ENCODE measurements at places on chromosomes 5 and 9. TPM values are rescaled to one million over a fixed set of nuclear protein-coding genes. Genes with fewer than 3 reads are reported as not detected.

DNA sequence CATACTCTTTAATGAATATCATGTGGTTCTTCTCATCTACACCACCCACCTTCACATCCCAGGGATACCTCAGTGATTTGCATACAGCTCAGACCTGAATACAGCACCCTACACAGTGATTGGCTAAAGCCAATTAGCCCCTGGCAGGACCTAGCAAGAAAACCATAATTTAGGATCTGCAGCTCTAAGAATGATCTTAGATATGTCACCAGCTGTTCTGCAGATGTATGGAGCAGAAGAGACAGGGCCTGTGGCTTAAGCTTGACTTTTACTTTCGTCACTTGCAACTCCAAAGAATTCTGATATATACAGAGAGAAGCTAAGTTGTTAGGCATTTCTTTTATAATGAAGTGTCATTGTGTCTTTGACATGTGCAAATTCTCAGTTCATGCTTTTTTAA is 483.2 kb upstream of the C9orf72 start:
- no peak for DNase-seq

GRCh38 chr9:14941501-14942405 is 31.5 kb upstream of the FREM1 start:
- DNase-seq, result no peak

DNA sequence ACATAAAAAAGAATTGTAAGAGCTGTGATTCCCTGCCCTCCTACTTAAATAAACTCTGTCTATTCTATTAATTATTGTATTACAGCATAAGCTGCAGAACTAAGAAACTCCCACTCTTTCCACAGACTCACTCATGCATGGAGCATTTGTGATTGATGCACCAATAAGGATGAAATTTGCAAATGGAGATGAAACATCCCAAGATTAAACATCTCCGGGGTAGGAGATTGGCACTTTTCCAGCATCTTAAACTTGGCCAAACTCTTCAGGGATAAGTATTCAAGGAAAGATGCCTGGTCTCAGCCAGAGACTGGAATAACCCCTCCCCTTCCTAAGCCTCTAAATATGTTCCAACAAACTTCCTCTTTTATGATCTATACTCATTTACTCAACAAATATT is 472.0 kb downstream of the ACTL7B start:
- no peak for DNase-seq

- no peak for DNase-seq
Observed at GRCh38 chr9:19924080-19924479, 135.2 kb upstream of the SLC24A2 start.

GRCh38 chr9:123338710-123339665 is 17.0 kb upstream of the CRB2 start:
- DNase-seq, result no peak

GRCh38 chr9:86460216-86461002 is 106.2 kb upstream of the TUT7 start:
- DNase-seq, result no peak

- no peak for DNase-seq
Observed at GRCh38 chr9:95533996-95534680, 17.4 kb upstream of the PTCH1 start.

GRCh38 chr5:6837519-6838110 is 124.4 kb downstream of the TENT4A start:
- no peak for DNase-seq

GRCh38 chr9:97735070-97735600 is 38.0 kb upstream of the XPA start:
- no peak for DNase-seq

- no peak for DNase-seq
Observed at GRCh38 chr5:121489972-121490371, 361.7 kb upstream of the FTMT start.

- DNase-seq, result peak; percentile 77
Observed at GRCh38 chr5:124748687-124749594, 2.5 kb upstream of the ZNF608 start.

DNA sequence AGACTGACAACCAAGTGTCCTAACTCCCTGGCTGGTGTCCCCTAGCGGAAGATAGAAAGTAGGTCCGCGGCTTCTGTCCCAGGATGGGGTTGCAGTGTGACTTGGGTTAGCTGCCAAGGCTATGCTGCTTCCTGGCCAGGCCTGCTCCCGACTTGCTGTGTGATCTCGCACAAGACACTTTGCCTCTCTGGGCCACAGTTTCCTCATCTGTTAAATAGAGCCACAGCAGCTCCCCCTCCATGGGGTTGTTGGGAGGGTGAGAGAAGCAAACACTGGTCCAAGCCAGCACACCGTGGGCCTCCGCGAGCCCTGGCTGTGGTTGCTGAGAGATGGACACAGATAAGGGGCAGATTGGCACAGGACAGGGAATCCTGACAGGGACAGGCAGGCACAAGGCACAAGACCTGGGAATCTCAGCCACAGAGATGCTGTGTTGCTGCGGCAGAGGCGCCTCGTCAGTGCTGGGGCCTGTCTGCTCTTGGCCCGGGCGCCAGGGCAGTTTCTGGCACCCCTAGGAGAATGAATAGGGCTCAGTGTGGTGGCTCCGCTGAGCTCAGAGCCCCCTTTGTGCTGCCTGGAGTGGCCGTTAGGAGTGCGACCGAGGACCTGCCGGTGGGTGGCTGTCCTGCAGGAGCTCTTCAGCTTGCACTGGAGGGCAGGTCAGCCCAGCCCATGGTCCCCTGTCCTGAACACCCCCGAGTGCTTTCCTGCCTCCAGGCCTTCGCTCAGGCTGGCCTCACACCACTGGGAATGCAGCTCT is 1.8 kb upstream of the SH2D3C start:
- DNase-seq, result no peak

DNA sequence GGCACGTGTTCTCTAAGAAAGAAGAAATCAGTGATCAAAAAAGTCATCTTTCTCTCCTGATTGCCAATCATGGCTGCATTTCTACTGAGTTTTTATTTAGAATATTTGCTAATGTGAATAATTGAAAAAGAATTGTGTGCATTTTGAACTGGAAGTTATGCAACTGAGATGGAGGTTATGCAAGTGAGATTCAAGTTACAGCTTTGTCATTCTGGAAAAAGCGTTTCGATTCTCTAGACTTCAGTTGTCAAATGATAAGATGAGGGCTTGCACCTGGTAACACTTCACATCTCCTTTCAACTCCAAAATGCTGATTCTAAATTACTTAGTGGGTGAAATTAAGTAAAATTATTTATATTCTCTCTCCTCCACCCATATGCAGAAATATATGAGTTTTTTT is 36.4 kb downstream of the C6 start:
- DNase-seq, result no peak

- no peak for DNase-seq
Observed at GRCh38 chr5:53543401-53543800, 17.0 kb upstream of the NDUFS4 start.

- DNase-seq, result no peak
Observed at GRCh38 chr9:33818847-33819500, 2.0 kb downstream of the UBE2R2 start.

DNA sequence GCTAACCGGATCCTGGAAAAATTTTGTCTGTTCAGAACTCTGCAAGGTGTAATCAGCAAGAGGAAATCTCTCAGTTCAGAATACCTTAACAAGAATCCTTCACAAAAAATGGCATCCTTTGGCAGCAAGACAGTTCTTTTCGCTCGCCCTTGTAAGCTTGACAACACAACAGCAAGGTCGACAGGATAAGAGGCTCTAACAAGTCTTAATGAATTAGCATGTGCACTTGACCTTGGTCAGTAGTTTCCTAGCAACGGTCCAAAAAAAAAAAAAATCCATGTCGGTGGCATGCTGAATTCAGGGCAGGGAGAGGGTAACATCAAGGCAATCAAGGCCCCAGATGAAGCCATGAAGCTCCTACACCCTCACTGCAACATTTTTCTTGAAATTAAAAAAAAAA is 172.8 kb downstream of the APBA1 start:
- no peak for DNase-seq

The ZCCHC9 gene
- 7.6 TPM for total RNA-seq

The KIAA0825 gene
- 2.3 TPM for total RNA-seq

The WDR31 gene
- total RNA-seq, result 4.0 TPM

The TRIM36 gene
- total RNA-seq, result 1.6 TPM

The CCDC192 gene
- total RNA-seq, result not detected

All from pancreas (tissue), 10 donors.